ENCODE measurements at places on chromosomes 1 and 21. TPM values are rescaled to one million over a fixed set of nuclear protein-coding genes. Genes with fewer than 3 reads are reported as not detected.

- DNase-seq: no peak
Observed at GRCh38 chr21:42644223-42645208, 8.9 kb upstream of the PDE9A start.

DNA sequence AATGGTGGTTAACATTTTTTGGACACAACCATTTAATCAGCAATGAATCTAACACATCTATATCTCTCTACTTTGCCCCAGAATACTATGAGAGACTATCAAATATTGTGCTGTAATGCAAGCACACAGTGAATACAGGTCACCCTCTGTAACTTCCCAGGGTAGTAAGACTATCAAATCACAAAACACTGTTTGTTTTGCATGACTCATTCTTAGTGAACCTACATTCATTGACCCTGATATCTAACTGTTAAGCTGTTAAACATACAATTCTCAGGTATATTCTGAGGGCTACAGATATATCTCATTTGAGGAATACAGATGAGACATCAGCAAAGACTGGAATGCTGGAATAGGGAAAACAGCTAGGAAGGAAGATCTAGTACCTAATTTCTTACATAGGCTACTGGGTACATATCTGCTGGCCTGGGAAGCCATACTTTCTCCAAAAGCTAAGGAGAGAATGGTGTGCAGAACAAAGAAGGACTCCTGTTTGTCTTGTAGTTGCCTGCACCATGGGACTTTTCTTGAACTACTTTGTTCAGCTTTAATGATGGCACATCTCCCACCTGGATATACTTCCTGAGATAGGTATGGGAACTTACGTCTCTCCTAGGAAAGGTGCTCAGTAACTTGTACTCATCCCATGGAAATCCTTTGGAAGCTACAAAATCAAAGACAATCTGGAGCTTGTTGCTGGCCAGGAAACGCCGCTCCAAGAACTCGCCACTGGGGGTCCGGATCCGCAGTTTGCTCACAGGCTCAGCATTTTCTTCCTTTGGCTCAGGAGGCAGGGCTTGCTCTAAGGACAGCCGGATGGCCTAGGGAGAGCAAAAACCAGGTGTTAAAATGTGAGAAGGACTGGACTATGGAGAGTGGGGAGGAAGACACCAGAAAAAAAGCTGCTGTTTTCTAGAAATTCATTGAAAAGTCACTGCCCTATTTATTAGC, 51.9 kb upstream of the DMRTA2 start:
- no peak for DNase-seq

DNA sequence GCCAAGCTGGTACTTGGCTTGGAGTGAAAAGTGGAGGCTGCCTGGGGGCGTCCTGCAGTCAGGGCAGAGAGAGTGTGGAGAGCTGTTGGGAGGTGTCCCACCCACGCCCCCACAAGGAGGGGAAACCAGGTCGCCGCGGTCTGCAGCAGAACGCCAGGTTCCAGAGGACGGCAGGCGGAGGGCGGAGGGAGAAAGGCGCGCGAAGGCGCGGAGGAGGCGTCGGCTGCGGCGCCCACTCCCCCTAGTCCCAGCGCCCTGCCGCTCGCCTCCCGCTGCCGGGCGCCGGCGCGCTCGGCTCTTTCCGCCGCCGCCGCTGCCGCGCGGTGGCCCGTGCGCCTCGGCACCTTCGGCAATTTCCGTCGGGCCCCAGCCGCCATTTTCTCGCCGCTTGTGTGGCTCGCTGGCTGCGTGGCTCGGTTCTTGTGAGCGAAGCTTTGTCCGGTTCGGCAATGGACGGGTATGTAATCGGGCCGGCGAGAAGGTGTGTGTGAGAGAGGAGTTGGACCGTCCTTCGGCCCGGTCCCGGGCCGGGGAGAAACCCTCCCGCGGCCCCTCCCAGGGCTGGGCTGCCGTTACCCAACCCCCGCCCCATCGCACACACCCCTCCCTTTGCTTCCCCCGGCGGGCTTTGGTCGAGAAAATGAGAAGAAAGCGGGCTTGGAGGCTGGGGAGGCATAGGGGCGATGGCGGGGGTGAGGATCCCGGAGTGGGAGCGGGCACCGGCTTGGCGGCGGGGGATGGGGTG, at the start of gene PTBP2:
Gene PTBP2 (plus strand): TSS at position 369 of the 745 bp plus-strand sequence. CDS start 81 bp downstream, at position 450.
- peak; percentile 84 for DNase-seq

DNA sequence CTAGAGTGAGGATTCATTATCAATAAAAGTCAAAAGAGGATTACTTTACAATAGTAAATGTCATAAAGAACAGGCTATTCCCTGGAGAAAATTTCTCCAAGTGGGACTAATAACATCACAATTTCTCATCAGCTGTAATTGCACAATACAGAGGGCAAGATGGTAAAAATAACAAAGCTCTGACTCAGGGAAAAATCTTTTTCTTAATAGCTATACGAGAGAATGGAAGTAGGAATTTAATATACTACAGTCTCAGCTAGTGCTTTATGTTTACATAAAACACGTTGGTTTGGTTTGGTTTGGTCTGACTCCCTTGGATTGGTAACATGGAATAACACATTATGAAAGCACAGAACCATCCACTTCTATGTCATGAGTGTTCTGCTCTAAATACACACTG, 397.6 kb downstream of the LRRIQ3 start:
- DNase-seq: no peak

DNA sequence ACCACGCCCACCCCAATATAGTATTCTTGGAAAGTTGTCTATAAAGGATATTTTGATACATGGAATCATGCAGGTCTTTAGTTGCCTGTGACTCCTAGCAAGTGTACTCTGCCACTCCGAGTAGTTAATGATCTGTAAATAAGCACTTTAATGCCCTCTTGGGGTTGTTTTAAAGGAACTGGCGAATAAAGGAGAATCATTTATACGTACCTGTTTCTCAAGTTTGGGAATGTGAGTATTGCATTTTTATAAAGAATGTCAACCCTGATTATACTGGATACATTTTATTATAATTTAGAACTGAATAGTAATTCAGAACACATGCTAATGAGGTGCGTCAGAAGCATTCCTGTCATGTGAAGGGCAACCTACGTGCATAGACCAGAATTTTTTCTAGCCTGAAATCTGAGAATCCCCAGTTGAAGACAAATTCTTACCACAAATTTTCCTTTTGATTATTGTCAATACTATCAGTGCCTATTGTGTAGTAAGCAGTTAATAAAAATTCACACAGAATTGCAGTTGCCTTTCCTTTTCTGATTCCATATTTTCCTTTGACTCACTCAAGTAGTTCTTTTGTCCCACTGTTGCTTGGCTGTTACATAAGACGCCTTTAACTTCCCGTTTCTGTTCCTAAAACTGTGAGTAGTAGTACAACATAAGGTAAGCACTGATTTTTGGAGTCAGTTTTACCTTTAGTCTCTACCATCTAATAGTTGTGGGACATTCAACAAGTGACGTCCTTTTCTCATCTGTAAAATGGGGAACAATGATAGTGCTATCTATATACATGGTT, 5.1 kb downstream of the AHCYL1 start:
- no peak for DNase-seq

DNA sequence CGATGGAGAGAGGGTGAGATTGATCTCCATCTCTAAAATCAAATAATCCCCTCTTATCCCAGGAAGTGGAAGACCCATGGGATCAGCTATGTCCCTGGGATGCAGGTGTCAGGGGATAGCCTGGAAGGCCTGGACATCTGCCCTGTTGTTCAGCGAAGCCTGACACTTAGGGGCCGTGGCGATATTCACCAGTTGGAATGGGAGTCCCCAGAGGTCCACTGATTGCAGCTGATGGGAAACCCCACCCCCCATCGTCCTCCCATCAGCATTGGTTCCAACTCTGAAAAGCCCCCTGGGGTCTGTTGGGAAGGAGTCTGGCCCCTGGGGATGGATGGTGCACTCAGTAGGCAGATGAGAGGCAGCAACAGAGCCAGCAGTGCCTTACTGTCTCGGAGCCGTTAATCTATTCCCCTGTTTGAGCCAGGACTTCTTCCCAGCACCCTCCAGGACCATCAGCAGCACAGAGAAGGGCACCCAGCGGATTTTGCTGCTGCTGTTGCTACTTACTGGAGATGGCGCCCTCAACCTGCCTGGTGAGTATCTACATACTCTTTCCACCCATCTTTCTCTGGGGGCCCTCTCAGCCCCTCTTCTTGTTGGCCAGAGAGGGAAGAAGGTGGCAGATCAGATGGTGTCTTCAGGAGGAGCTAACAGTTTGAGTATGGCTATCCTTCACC, 13.4 kb downstream of the CATSPER4 start:
- DNase-seq: no peak

DNA sequence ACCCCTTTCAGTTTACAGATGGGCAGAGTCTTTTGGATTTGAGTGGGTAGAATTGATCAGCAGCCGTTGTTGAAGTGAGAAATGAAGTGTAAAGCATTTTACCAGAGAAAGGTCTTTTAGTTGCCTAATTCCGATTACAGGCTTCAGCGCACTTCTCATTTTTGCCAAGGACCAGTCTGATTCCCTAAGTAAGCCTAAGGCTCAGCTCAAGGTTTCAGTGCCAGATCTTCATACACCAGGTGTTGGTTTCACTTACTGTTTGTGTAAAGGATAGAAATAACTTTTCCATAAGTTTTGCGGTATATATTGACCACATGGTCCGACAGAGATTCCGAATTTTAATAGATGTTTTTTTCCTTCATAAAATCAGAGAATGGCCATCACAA, 83.9 kb upstream of the BMP8A start:
- DNase-seq: no peak

DNA sequence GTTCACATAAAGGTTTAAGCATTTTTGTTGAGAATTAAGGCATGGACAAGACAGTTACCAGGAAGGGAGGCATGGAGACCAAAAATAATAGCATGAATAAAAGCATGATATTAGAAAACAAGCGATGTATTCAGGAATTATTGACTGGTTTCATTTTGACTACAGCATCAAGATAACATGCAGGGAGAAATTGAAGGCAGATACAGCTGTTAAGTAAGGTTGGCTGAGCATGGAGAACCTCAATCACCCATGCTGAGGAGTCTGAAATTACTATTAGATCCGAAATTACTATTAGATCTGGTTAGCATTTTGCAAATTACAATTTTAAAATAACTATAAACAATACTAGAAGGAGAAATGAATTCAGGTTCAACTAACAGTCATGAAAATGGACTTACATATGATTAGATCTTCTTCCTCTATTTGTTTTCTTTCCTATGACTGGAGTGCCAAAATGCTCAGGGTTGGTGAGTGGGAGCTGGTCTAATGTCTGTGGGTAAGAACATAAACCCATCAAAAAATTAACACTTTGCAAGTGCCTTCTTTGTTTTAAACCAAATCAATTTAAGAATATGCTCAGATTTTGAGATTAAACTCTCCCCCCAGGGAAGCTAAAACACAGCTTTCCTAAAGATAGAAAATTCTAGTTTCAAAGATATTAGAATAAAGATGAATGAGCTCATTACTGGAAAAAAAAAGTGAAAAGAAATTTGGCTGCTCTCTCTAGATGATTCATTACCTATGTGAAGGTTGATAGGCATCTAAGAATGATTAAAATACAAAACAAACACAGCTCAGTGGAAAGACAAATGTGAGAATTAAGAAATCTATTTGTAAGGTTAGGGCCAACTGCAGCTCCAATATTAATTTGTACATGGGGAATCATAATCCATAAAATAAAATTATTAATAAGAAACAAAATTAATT, 81.7 kb downstream of the ARID4B start:
- DNase-seq: no peak

KRTAP10-11 gene
- total RNA-seq: not detected

Data from heart right ventricle (tissue), 16 donors.